ENCODE measurements at places on chromosomes 3 and 15.

DNA sequence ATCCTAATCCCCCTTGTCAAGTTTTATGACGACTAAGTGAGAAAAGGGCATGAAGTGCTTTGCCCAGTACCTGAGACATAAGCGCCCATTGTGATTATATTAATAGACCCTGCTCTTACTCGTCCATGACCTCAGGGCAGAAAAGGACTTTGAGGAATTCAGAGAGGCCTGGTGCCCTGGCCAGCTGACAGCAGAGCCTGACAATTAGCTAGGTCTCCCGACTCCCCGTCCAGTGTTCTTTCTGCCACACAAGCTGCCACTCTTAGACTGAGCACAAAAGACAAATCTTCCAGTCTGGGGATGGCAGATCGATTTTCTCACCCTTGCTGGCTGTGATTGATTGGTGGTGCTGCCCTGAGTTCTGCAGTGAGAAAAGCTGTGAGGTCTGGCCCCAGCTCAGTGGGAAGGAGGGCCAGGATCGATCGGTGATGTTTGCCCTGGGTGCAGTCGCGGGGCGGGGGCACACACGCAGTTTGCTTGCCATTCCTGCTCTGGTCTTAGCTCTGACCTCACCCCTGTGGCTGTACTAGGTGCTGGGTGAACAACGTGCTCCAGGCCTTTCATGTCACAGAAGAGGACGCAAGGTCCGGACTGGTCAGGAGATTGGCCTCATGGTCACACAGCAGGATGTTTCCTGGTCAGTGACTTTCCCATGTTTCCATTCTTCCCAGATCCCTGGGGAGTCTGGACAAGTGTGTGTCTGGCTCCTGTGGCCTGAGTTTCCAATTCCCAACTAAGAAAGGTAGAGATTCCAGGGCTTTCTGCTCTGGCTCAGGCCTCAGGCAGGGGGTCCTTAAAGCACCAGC, 67.4 kb upstream of the TLE3 start:
- DNase-seq: no peak

DNA sequence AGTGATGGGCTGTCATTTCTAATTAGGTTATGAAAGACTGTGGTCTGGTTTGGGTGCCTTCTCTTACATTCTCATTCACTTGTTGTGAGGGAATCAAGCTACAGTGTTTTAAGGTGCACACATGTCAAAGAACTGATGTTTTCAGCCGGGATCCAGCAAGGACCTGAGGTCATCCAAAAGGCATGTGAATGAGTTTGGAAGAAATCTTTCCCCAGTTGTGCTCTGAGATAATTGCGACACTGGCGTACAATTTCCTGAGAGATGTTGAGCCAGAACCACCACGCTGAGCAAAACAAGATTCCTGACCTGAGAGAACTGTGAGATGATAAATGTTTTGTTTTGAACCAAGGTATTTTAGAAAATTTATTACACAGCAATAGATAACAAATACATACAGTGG, 295.3 kb upstream of the SLITRK3 start:
- DNase-seq: no peak

DNA sequence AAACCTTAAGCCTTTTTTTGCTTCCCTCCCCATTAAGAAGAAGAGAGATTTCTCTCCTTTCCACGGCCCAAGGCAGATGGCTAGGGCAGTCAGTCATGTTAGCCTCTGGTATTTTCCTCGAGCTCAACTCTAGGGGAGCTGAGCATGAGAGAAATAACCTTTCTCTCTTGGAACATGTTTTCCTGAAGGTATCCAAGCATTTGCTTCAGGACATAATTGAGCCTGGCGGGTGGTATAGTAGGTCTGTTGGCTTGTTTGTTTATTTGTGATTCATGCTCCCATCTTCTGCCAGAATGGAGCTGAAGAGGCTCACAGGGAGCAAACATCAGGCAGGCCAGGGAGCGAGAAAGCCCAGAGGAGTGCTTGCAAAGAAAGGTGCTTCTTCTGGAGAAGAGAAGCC, 102.5 kb downstream of the MESD start:
- DNase-seq: no peak

- no peak for DNase-seq
Observed at GRCh38 chr3:146189519-146190173, 28.7 kb upstream of the PLOD2 start.

GRCh38 chr3:108838436-108838835, 15.8 kb downstream of the TRAT1 start:
- DNase-seq: no peak

DNA sequence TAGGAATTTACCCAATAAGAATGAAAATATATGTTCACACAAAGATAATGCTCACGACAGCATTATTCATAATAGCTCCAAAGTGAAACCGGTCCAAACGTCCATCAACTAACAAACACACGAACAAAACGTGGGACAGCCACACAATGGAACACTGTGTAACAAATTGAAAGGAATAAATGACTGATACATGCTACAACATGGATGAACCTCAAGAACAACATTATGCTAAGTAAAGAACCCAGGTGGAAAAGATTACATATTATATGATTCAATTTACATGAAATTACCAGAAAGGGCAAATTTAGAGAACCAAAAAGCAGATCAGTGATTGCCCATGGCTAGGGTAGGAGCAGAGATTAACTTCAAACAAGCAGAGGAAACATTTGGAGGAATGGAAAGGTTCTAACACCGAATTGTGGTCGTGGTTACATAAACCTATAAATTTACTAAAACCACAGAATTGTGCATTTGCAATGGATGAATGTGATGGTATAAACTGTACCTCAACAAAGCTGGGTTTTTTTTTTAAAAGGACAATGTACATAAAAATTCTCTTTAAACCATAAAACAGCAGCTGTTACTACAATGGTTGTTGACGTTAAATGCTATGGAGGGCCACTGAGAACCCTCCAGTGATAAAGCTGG, 76.3 kb downstream of the XXYLT1 start:
- DNase-seq: no peak

GRCh38 chr3:123459862-123460261, 11.0 kb upstream of the ADCY5 start:
- no peak for DNase-seq

GRCh38 chr3:139355476-139355875, 11.7 kb downstream of the MRPS22 start:
- DNase-seq: no peak

GRCh38 chr3:183764847-183765731, 60.3 kb downstream of the MAP6D1 start:
- no peak for DNase-seq

GRCh38 chr3:16262174-16262573, 2.6 kb downstream of the DPH3 start:
- DNase-seq: no peak

DNA sequence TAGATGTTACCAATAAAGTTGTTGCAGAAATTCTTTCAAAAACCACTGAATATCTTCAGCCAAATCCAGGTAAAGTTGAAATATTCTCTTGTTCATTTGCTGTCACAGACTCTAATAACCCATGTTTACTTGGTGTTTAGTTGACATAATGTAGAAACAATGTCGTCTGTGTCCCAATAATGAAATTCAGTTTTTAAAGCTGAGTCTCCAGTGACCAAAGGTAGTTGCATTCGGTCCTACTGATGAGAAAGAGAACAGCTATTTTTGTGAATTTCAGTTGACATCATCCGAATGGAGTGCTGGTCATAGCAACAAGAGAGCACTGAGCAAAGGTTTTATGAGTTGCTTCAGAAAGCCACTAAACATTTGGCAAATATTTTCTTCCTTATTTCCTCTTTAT, 88.8 kb upstream of the ADAMTSL3 start:
- no peak for DNase-seq

DNA sequence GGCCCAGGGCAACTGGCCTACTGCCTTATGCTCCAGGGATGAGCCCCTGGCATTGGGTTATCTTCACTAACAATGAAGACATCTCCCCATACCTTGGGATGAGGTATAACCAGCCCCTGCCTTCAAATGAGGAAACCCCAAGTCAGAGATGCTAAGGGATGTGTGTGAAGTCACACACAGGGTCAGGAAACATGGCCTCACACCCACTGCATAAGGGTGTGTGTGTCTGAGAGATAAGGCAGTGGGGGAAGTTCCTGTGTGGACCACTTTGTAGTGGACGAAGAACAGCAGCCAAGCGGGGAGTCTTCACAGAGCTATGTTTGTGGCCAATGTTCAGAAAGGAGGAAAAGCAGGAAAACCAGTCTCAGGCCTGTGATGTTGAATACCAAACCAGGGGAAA, 10.5 kb downstream of the ELP6 start:
- no peak for DNase-seq

GRCh38 chr3:89617706-89618105, 510.3 kb downstream of the EPHA3 start:
- no peak for DNase-seq

GRCh38 chr15:74461847-74462511, 1.0 kb upstream of the UBL7 start:
- no peak for DNase-seq

DNA sequence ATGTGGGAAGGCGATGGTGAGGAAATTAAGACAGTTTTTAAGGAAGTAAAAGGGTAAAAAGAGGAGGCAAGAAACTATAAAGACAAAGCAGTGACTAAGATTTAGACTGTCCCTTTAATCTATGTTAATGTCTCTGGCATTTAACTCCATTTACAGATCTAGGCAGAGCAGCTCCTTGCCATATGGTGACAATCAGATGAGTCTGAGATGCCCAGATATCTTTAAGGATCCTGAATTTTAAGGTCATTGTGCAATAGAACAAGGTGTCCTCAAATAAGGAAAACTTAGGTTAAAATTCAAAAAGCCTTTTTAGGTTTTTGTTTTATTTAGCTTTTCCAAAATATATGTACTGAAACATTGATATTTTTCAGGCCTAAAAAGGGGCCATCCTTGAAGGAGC, 24.1 kb downstream of the RASGRP1 start:
- no peak for DNase-seq

DNA sequence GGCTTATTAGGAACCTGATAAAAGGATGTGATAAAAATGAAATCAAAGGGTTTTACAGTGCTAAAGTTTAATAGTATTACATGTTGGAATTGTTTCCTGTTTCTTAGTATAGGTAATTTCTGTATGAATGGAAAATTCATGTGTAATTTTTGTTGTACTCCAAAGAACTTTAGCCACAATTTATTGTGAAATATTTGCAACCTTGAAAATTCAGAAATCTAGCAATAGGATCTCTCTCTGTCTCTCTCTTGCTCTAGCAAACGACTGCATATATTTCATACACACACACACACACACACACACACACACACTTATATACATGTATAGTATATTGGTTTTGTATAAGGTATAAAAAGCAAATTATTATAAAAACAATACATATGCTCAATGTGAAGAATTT, 59.6 kb downstream of the PIAS1 start:
- no peak for DNase-seq

DNA sequence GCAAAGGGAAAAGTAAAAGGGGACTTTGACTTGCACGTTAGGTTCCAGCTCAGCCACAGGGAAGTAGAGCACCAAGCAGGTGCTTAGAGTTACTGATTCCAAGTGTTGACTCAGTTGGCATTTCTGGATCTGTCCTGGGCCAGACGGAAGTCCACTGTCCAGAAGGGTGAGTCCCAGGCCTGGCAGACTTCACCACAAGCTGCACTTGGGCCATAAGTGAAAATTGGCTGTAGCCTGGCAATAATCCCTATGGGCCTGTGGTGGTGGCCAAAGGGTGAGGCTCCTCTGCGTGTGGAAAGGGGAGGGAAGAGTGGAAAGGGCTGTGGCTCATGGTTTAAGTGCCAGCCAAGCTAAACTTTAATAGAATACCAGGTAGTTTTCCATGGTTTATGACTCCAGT, 121.5 kb downstream of the DTWD1 start:
- DNase-seq: no peak

GRCh38 chr15:96093063-96093462, 237.4 kb upstream of the NR2F2 start:
- DNase-seq: no peak

DNA sequence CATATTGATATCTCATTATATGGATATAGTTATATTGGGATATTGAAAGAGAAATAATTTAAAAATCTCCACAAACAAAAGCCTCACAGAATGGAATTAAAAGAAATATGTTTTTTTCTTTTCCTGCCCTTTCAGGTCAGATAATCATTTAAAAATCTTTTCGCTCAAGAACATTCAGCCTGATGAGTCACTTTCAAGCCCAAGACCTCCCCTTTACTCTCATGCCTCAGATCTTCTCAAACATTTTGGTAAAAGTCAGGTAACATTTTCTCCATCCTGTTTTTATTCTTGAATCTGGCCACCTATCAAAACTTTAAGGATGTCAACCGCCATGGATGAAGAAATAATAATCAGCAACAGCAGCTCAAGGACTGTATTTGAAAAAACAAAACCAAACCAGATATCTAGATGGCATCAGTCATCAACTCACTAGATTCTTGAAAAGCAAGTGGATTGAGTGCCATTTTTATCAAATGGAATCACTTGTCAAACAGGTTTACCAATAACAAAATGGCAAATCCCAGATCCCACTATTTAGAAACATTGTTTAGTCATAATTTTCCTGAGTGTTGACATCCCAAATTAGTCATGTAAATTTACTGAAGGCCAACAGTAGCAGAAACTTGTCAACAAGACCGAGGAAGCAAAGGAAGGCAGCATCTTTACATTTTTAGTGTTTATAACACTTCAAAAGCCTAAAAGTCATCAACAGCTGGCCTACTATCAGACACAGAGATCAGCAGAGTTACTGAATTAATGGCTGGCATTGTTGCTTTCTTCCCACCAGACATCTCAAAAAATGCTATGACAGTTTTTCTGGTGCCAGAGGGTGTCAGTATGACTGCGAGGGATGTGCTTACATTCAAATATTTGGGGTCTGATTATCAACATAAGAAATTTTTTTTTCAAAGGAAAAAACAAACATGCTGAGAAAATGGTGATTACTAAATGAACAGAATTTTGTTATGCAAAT, 444.7 kb downstream of the MAGI1 start:
- no peak for DNase-seq

- DNase-seq: no peak
Observed at GRCh38 chr3:111949712-111950111, 29.1 kb upstream of the ABHD10 start.

GRCh38 chr3:194931347-194931746, 245.7 kb downstream of the FAM43A start:
- no peak for DNase-seq

GRCh38 chr15:99568625-99569352, 3.0 kb downstream of the MEF2A start:
- no peak for DNase-seq

- DNase-seq: no peak
Observed at GRCh38 chr15:95684693-95685115, 645.8 kb upstream of the NR2F2 start.

DNA sequence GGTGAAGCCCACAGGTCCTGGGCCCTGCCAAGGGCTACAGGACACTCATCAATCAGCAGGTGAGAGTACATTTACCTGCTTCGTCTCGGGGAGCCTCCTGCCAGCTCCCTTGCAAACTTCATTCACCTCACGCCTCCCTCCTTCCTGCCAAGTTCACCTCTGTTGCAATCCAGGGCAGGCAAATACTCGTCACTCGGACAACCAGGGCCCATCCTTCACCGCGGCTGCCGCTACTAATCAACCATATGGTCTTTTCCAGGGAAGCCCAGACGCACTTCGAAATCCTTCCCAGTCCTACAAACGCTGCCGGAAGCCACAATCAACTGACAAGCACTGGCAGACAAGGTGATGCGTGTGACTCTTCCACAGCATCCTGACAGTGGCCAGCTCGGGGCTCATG, 200.7 kb upstream of the NSMCE3 start:
- no peak for DNase-seq

- no peak for DNase-seq
Observed at GRCh38 chr15:71109130-71109529, 6.1 kb upstream of the THSD4 start.

GRCh38 chr3:37243820-37244748, 69.7 kb upstream of the LRRFIP2 start:
- peak; percentile 17 for DNase-seq
